Gastroesophageal sphincter (tissue), 4 donors: ENCODE measurements at places on chromosomes 1 and 21. TPM values are rescaled to one million over a fixed set of nuclear protein-coding genes. Genes with fewer than 3 reads are reported as not detected.

GRCh38 chr1:11842154-11843041 lies 5.2 kb downstream of the NPPA start:
- ATAC-seq: no peak

- ATAC-seq: no peak
Observed at GRCh38 chr1:32431736-32432400, 33.0 kb upstream of the ZBTB8B start.

- ATAC-seq: no peak
Observed at GRCh38 chr21:24938573-24938972, 668.7 kb downstream of the MRPL39 start.

- ATAC-seq: no peak
Observed at GRCh38 chr1:180343921-180344769, 114.1 kb downstream of the LHX4 start.

DNA sequence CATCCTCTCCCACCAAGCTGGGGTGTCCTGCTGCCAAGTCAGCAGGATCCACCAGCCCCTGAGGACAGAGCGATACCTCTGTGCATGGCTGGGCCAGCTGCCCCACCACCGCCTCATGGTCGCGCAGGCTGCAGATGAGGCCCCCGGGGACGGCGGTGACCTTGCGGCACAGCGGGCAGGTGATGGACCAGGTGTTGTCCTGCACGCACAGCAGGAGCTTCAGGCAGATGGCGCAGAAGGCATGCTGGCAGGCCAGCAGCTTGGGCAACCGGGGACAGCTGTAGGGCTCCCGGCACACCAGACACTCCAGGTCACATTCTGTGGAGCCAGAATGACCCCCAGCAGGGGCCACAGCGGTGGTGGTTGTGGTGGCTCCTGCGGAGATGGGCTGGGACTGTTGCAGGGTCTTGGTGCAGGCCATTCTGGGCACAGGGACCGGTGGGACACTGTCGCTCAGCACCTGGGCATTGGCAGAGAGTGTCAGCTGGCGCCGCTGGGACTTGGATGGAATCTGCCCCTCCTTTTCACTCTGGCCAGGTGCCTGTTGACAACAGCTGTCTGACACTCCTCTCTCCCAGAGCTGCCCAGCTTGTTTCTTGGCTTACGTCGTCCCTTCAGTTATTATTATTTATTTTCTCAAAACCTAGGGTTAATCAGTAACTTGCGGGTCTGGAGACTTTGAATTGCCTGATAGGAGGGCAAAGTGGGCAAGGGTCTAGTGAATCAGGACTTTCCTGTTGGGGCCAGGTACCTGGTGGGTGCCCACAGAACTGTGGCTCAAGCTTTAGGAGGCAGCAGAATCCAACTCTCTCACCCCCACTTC lies at the start of gene RNF186:
TSS of gene RNF186 (minus strand) at position 603 of the 823 bp plus-strand sequence. CDS start at position 421, 182 bp downstream.
- no peak for ATAC-seq

DNA sequence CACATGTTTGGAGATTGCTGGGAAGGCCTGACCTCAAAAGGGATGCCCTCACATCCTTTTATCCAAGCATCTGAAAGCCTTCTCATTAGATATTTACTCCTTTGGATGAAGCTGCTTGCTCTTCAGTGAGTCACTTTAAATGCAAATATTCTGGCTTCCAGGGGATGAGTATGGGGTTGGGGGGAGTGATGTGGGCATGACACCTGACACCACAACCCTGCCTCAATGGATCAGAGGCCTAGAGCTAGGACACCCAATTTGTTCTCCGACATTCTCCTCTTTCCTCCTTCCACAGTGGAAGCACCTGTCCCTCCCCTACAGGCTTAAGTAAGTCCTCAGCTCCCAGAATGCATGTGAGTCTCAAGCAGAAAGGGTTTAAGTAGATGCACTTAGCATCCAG lies 238.3 kb downstream of the OMA1 start:
- ATAC-seq: no peak

- no peak for ATAC-seq
Observed at GRCh38 chr1:4176841-4177240, 276.8 kb upstream of the C1orf174 start.

- ATAC-seq: no peak
Observed at GRCh38 chr1:150557065-150557600, 7.9 kb downstream of the ADAMTSL4 start.

GRCh38 chr1:168786476-168787330 lies 57.7 kb upstream of the DPT start:
- ATAC-seq: no peak

The SLC5A9 gene
- not detected for total RNA-seq

The XKR8 gene
- 6.0 TPM for total RNA-seq

The SLAMF1 gene
- 2.8 TPM for total RNA-seq

The CYP4A11 gene
- not detected for total RNA-seq
